ENCODE measurements at places on chromosomes 16 and 17.

DNA sequence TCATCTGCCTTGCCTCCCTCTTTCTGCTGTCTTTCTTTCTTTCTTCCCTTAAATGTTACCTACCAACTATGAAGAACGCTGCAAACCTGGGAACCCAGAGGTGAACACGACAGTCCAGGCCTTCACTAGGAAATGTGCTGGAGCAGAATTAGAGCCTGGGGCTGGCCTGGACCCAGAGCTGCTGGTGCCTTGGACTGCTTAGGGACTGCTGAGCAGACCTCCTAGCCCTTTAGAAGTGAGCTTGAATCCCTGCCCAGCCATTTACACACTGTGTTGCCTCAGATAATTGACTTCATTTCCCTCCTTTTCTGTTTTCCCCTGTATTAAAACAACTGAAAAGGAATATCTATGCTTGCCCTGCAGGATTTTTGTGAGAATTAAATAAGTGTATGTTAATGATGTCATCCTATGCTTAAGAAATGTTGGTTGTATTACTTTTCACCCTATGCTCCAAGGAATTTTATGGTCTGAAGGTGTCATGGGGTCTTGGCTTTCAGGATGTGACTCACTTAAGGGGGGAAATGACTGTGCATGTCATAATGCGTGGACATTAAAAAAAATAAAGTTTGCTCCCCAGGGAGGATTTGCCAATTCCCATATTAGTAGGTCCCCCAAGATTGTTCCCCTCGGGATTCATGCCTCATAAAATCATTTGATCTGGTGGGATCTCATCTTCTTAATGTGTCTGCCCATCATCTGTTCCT lies 11.5 kb downstream of the CDH13 start:
- no peak for DNase-seq

- no peak for DNase-seq
Observed at GRCh38 chr17:54906683-54907082, 6.0 kb downstream of the TOM1L1 start.

- no peak for DNase-seq
Observed at GRCh38 chr16:24701521-24701951, 27.9 kb upstream of the TNRC6A start.

GRCh38 chr16:82364690-82365089 lies 194.7 kb upstream of the MPHOSPH6 start:
- DNase-seq: no peak

- DNase-seq: no peak
Observed at GRCh38 chr17:56908001-56908542, 5.8 kb downstream of the TRIM25 start.

GRCh38 chr17:9185142-9185541 lies 163.8 kb downstream of the NTN1 start:
- DNase-seq: no peak

GRCh38 chr17:50027881-50028735 lies 27.8 kb upstream of the ITGA3 start:
- DNase-seq: no peak

DNA sequence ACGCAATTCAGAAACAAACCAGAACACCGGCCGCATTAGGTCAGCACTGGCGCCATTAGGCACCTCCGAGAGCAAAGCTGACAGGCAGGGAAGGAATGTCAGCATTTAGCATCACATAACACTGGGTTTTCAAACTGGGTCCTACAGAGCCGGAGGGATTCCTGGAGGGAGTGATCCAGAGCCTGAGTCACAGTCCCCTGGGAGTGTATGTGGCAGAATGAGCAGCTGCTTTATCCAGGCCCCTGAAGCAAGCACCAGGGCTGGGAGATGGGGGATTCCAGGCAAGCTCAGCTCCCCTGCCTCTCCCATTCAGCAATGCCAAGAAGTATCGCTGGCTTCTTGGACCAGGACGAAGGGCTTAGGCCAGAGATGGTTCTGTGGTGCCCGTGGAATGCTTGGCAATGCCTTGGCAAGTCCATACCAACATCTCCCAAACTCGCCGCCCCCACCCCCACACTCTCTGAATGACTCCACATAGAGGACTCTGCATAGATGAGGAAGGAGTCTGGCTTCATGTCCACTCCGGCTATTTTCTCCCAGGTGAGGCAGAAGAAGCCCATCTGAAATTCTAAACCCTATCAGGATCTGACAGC lies 20.4 kb downstream of the GAS7 start:
- DNase-seq: no peak

GRCh38 chr16:9791556-9791955 lies 390.7 kb downstream of the GRIN2A start:
- no peak for DNase-seq

DNA sequence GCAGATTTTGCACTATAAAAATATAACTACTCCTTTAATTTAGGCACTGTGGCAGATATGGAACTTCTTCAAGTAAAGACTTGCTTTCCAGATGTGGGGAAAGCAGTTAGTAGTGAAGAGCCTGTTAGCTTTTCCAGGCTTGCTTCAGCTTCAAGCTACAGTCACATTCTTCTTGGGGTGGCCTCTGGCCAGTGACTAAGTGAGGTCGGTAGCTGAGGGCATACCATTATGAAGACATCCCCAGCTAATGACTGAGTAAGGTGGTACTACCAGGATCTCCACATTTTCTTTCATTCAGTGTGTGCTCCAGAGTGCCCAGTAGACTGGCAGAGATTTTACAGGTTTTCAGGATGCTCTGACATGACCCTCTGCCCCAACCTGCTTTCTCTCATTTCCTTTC lies 167.1 kb upstream of the KIF2B start:
- no peak for DNase-seq

DNA sequence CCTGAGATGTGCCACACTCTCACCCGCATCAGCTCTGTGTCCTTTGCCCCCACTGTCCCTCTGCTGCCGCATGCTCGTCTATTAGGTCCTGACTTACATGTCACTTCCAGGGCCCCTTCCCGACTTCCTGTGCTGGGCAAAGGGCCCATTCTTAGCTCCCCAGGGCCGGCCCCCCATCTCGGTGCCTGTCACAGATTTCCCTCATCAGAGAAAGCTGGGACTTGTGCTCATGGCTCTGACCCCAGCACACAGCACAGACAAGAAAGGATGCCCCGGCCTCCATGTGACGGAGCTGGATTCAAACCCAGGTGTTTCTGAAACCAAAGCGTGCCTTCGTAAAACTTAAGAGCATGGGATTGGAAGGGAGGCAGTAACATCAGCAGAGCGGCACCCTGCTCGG lies 5.9 kb upstream of the MAPK7 start:
- DNase-seq: no peak

GRCh38 chr17:66451188-66452149 lies 149.1 kb downstream of the PRKCA start:
- DNase-seq: no peak

DNA sequence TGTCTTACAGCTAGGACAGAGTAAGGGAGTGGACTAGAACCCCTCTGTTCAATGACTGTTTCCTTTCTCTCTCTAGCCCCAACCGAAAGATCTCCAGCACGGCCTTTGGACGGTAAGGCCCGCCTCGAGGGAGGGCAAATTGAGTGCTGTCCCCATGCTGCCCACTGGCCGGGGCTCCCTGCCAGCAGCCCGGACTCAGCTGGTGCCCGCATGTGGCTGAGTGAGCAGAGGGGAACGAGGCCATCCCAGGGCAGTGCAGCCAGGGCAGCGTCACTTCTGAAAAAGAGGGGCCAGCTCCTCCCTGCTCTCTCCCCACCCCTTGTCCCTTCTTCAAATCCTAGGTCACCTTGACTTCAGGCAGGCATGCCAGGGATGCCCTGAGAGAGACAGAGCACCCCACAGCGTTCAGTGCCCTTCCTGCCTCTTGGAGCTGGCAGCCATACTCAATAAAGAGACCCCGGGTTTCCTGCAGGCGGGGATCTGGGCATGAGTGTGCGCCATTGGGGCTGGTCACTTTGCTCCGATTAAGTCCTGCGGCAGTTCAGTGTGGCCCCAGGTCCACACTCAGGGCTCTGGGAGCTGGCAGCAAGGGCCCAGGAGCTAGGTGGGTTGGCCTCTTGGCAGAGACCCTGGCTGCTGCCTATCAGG lies 130.9 kb downstream of the RAB11FIP4 start:
- DNase-seq: no peak

DNA sequence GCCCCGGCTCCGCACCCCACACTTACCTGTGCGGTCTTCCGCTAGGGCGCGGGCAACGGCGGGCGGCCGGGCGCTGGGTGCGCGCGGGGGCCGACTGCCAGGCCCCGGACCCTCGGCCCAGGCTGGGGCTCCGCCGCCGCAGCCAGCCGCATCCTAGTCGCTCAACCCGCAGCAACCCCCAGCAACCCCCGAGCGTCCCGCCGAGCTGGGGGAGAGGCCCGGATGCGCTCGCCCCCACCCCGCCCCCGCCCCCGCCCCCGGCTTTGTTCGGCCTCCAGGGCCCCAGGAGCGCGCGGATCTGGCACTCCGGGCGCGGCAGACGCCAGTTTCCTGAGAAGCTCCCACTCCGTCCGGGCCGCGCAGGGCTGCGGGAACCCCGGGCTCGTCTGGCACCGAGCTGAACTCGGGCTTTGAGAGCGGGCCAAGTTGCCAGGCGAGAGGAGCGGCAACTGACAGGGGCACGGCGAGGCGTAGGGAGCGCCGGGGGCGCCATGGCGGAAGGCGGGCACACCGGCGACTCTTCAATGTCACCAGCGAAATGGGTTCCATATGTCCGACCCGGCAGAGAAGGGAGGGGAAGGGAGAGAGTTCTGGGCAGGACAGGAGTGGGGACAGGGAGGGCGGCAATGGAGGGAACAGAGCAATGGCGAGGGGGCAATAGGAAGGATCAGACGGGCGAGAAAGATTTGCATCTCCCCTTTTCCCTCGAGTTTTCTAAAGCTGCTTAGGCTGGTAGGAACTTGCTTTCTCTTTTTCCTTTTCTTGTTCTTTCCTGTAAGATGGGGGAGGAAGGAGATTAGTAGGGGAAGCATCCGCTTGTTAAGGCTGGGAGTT lies 13.7 kb downstream of the HOXB4 start:
- no peak for DNase-seq

GRCh38 chr17:37219876-37220606 lies 155.7 kb upstream of the C17orf78 start:
- no peak for DNase-seq

DNA sequence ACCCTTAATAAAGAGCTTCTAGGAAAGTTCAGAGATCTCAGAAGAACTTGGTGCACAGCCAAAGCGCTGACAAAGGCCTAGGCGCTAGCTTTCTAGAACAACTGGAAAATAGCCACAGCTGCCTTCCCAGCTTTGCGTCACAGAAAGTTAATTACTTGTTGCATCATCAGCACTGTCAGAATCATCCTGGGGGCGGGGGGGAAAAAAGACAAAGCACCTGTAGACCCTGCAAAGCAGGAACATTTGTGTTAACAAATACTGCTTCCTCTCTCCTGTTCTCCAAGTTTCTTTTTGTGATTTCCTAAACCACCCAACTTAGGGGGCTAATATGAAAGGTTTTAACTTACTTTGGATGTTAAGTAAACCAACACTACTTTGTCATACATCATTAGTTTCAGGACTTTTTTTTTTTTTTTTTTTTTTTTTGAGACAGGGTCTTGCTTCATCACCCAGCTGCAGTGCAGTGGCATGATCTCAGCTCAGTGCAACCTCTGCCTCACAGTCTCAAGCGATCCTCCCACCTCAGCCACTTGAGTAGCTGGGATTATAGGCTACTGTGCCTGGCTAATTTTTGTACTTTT lies 4.8 kb upstream of the AARSD1 start:
- no peak for DNase-seq

DNA sequence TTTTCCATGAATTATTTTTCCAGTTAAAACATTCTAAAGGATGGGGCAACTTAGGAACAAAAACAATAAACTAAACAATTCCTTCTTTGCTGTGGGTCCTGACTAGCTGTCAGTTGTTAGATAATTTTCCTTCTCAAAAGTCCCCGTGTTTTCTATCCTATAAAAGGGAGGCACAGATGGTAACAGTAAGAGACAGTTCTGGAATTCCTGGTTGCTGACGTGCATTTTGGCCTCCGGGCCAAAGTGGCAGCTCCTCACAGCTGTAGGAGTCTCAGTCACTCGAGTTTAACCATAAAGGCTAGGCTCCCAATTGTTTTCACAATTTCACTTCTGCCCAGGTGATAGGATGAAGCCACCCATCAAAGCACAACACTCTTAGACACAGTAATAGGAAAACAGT lies 77.0 kb upstream of the ZNF423 start:
- no peak for DNase-seq

DNA sequence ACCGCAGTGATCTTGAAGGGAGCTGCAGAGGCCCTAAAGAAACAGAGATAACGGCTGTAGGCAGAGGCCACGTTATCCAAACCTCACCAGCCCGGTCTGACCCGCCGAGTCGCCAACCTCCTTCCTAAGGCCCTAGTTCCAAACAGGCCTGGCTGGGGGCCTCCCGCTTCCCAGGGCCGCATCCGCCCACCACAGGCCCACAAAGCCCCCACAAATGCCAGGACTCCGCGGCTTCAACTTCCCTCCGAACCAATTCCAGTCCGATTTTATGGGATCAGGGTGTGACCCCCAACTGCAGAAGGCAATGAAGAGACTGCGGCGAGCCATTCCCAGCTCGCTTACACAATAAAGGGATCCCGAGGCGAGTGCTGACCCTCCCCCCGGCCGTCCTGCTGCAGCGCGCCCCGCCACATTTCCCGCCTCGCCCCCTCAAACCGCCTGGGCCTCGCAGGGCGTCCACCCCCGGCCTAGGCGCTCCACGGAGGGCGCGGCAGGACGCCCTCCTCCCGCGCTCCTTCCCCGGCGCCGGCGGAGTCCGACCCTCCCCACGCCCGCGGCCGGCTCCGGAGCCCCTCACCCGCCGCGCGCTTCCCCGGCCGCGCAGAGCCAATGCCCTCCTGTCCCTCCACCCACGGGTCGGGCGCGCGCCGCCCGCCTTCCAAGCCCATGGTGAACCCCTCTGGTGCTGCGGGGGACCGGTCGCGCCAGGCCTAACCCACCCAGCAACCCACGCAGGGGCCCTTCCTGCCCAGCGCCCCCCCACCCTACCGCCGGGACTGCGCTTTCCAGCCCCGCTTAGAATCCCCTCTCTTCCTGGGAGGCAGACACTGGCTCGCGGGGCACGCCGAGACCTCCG lies 926 bp downstream of the MYH10 start:
- DNase-seq: peak; percentile 7

All from stimulated activated CD4-positive, alpha-beta T cell treated with anti-CD3 and anti-CD28 coated beads, Interleukin-2, amount 100 ng/mL, for 48 hours (primary cell).